ENCODE measurements at places on chromosomes 2 and 18.
A peak's percentile ranks its signal among the peaks of the same experiment; 100 is the strongest.

- DNase-seq: no peak
These were observed 30.3 kb upstream of the GCG start for GRCh38 chr2:162182395-162182794.

GRCh38 chr2:75023666-75024455 is 65.4 kb downstream of the POLE4 start:
- DNase-seq: no peak

GRCh38 chr2:1614564-1614963 is 129.8 kb downstream of the PXDN start:
- DNase-seq: no peak

- no peak for DNase-seq
These were observed 676.5 kb upstream of the FSHR start for GRCh38 chr2:49830846-49831245.

DNA sequence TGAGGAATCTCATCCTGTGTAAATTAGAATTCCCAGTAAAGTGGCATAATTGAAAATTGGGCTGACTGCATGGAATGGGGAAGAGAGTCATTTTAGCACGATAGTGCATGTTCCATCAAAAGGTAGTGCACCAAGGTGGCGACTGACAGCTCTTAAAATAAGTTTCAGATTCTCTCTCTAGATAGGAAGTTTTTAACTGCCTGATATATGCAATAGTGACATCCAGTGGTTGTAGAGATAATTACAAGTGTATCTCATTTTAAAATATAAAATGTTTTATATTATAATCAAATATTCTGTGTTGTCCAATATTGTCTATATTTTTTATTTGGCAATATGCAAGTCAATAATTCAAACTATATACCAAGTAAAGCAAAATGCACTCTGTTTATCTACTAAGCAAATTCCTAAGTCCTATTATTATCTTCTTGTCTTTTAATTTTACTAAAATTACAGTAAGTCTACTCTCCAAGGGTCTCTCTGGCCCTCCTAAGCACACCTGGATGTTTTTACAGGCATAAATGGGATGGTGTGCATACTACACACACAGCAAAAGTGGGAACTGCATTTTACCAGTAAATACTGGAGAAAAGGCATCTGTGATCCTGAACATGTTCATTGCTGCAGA is 397.7 kb upstream of the HNRNPA3 start:
- no peak for DNase-seq

- DNase-seq: peak; percentile 81
These were observed 848 bp downstream of the VRK2 start for GRCh38 chr2:58047373-58047935.

DNA sequence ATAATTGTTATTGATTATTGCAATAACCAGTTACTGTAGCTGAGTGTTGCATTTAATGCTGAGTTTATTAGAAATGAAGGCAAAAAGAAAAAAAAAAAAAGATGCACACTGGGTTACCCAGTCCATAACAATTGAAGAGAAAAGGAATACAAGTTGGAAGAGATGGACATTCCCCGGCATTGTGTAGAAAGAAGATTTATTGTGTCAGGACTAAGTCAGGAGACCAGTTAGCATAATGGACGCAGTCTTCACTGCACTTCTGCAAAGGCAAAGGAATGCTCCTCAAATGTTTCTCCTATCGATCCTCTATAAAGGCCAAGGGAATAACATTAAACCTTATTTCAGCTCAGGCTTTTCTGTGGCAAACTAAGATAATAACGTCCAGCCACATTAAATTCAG is 157.8 kb downstream of the INSIG2 start:
- no peak for DNase-seq

DNA sequence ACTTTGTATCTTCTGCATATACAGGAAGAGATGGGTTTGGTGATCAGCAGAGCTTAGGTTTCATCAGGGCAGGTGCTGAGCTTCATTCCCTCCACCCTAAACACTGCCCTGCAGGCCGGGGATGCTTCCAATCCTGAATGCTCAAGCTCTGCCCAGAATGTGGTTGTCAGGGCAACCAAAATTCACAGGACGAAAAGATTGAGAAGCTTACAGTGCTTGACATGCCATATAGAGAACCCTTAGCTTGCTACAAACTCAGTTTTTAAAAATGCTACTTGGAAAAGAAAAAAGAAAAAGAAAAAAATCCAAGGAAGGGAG is 65.6 kb downstream of the SH3RF3 start:
- DNase-seq: no peak

DNA sequence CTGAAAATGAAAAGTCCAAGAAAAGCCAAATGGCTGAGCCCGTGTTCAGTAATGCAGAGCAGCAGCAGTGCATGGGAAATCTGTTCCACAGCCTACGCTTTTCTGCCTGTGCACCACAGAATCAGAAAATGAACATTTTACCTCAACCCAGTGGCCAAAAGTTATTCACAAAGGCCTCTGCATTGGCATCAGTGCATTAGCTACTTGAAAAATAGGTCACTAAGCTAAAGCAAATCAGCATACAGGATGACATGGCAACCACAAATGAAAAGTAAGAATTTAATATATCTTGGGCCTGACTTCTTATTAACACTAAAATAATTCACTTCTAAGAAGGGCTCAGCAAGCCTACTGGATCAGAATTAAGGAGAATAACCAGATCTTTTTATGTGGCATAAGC is 1145.3 kb upstream of the CHAC2 start:
- no peak for DNase-seq

GRCh38 chr18:75441896-75442295 is 14.4 kb upstream of the SMIM21 start:
- no peak for DNase-seq

DNA sequence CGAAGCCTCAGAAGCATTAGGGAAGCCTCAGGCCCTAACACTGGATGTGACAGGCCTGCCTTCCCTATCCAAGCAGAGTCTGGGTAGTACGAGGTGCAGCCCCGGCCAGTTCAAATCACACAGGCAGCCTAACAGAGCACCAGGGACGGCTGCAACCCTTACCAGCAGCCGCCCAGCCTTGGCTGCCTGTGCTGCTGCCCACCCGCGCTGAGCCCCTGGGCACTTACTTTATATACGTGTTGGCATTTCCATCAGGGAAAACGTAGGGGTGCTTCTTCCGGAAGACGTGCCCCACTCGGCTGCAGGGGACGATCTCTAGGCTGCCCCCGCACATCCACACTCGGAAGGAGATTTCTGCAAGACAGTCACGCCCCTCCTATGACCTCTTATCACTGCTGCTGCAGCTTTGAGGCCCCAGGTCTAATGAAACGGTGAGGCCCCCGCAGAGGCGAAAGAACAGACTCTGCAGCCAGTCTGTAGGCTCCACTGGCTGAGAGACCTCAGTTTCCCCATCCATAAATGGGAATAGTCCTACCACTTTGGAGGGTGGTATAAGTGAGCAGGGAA is 124.7 kb upstream of the CAPN13 start:
- no peak for DNase-seq

DNA sequence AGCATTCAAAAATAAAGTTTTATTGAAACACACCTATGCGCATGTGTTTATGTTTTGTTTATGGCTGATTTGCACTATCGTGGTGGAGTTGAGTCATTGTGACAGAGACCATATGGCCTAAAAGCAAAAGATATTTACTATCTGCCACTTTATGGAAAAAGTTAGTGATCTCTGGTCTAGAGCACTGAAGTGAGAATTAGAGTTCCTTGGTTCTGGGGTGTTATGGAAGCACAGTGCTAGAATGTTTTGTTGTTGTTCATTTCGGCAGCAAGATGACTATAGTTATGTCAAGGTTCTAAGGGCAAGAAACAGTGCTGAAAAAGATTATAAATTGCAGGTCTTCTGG is 416.5 kb downstream of the SLC4A3 start:
- DNase-seq: no peak

Measured in KG1 (cell line).